ENCODE measurements at places on chromosomes 2 and 18.

DNA sequence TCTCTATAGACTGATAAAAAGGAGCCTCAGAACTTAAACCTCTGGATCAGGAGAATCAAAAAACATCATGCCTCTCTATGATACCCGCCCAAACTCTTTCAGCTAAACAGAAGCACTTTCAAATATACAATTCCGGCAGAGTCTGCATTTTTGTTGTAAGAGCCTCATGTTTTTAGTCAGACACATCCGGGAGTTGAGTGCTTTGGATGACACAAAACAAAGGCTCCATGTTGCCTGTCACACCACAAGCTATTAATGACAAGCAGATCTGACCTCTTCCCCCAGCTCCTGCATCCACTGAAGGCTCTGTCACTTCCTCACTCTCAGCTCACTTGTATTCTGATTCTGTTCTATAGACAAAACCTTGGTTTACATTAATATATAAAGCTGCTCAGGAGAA, 33.2 kb downstream of the SLC38A11 start:
- no peak for DNase-seq

DNA sequence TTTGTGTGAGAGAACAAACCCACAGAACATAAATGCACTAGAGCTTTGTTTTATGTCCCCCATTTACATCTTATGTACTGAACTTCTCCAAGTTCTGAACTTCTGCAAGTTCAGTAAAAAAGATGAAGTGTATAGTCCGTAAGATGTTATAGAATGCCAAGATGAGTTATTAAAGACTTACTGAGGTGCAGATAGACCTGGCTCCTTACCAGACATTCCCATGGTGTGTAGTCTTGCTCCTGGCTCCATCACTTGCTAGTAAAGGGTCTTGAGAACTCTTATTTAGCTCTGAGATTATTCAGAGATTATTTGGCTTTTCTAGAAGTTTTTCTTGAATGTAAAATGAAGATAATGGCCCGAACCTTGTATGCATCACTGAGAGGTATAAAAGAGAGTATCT, 16.8 kb downstream of the GULP1 start:
- DNase-seq, result no peak

DNA sequence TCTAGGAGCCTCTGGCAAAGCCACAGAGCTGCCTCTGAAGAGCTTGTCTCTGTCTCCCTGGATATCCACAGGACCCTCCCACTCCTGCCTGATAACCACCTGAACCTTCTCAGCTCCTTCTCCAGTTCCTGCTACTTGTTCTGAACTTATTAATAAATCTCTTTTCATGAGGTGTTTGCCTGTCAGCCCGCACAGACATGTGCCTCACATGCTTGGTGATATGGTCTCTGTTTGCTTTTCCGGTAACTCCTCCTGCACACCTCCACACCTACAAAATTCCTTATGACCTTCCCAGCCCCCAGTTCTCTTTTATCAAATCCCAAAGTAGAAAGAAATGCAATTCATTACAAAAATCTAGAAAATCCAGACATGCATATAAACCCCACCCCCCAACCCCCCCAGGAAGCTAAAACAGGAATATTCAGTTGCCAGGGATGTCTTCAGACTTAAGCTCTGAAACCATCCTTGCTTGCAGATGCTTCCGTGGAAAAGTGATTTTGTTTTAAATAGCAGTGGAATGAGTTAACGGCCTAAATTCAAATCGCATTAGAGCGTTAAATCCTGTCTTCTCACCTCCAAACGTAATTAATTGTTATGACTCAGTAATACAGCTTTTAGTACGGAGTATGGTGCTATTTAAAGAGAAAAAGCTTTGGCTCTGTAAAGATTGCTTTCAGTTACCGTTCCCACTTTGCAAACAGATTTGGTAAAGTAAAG, 2.1 kb upstream of the PID1 start:
- no peak for DNase-seq

DNA sequence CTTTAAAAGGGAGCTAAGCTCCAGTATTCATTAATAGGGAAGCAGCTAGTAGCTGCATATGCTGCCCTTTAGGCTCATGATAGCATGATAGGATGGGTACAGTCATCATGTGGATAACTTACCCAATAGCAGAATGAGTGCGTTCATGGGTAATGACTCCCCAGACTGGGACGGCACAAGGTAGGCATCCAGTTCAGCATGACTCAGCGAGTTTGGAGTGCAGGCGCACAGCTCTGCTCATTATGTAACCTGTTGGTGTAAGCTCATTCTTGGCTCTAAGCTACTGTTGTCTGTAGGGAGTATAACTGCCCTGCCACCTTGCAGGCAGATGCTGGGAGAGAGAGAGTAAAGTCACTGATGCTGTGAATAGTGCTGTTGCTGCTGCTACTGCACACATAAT, 209.2 kb upstream of the SYT4 start:
- DNase-seq, result no peak

DNA sequence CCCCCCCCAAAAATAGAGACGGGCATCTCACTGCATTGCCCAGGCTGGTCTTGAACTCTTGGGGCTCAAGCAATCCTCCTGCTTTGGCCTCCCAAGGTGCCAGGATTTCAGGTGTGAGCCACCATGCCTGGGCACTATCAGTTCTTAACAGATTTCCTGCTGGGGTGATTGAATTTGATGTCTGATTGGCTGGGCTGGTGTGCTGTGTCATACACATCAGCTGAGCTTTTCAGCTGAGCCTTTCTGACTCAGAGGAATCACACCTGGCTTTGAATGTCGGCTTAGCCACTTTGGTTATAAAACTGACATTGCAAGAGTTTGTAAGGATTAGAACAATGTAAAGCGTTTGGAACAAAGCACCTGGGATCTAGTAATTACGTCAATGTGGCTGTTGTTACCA, 18.9 kb downstream of the NCAPH start:
- no peak for DNase-seq

- DNase-seq, result peak; percentile 16
These were observed 36.8 kb upstream of the GPD2 start for GRCh38 chr2:156399224-156399949.

DNA sequence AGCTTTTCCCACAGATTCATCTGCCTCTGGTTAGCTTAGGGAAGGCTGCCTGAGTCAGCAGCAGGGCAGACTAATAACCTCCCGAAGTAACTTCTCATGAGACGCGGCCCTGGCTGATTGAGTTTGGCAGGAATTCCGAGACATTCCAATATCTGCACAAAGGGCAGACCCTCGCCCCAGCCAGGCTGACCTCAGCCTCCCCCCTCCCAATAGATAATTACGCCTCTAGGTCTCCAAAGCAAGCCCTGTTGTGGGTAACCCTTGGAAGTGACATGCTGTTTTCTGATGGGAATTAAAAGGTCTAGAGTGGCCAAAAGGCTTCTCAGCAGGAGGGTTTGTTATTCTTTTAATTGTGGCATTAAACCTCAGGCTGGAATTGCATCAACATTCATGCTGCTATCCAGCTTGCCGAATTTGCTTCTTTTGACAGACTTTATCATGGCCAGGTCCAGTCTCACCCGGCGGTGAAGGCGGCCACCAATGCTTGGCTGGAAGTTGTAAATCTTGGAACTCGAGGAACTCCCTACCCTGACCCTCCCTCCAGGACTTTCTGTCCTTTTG, 98.0 kb upstream of the SLC14A2 start:
- no peak for DNase-seq

- DNase-seq, result no peak
These were observed 40.0 kb upstream of the INPP4A start for GRCh38 chr2:98404556-98405250.

- no peak for DNase-seq
These were observed 37.1 kb downstream of the ICOS start for GRCh38 chr2:203973676-203974075.

DNA sequence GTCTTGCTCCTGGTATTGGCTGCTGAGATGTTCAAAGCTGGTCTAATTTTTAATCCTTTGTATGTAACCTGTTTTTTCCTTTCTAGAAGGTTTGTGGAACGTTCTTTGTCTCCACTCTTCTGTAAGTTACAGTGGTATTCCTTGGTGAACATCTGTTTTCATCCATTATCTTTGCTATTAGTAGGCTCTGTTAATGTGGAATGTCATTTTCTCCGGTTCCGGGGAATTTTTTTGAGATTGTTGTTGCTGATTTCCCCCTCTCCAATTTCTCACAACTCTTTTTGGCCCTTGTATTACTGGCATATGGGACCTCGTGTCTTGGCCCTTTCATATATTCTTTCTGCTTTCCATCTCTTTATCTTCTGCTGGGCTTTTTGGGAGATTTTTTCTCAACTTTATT, 63.4 kb downstream of the LCLAT1 start:
- no peak for DNase-seq

DNA sequence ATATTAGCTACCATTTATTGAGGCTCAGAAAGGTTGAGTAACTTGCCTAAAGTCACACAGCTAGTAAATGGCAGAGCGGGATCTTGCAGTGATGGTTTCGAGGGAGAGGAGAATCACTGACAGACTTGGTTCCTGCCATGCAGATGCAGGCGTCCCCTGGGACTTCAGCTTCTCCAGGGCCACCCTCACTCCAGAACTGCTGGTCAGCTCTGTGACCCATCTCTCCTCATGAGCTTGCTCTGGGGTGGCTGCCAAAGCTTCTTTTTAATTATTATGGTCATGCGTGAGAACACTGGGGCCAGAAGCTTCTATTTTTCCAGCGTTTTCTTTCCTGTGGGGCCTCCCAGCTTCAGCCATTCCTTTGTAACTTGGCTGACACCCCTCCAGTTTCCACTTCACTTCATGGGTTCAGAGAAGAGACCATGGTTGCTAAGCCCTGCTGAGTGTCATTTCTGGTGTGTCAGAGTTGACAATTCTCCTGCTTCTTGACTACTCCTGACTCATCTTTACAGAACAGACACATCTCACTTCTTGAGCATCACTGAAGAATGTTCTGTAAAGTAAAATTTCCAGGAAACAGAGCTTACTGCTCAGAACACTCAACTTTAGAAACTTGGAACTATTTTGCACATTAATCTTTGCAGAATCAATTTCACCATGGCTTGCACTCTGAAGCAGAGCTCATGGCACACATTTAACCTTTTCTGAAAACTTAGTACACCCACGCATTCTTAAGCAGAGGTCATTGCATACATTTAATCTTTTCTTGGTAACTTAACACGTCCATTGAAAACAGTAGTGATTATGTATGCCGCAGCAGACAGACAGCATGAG, 70.4 kb downstream of the IL1R2 start:
- no peak for DNase-seq

DNA sequence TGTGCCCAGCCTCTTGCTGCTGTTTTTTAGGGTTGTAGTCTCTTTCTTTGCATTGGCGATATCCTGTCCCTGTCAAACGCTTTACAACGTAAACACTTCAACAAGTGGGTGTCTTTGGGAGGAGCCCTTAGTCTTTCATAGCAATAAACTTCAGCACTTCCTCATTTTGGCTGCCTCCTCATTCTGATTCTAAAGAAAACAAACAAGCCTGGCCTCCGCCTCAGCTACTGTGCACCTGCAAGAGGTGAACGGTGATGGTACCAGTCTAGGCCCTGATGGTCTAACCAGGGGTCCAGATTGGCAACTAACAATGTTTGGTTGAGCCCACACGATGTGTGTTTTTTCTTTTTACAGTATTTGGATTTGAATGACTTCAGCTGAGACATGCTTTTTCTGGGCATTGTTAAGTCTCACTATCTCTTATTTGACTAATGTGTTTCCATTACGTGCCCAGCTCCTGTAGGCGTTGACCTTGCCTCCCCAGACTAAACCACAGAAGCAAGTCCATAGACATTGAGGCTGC, 53.2 kb upstream of the CUL3 start:
- no peak for DNase-seq

DNA sequence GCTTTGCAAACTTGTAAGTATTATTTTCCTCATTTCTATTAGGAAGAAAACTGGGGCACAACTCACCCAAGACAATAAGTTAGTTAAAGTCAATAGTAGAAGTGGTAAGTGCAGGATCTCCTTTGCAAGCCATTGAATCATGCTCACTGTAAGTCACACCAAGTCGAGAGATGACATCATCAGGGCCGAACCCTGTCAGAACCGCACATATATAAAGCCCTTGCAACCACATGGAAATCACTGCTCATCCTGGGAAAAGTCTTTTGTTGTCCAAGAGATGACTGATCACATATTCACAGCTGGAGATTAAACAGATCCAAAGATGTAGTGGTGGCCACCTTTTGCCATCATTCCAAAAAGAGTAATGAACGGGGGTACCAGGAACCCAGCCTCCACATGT, 484.8 kb upstream of the ID2 start:
- DNase-seq, result no peak

DNA sequence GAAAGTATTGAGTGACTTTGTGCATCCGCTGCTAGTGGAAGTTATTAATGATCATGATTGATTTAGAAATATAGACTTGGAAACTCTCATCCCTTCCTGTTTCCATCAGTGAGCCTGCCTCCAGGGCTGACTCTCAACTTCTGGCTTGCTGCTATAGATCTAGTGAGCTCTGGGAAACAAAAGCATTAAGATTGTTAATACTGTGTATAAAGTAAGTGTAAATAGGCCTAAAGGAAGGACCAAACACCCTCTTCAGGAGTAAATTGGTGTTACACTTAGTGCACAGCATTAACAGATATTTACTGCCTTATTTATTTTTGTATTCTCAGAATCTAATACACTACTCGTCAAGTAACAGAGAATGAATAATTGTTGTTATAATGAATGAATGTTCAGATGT, 285.6 kb downstream of the THSD7B start:
- peak; percentile 7 for DNase-seq

DNA sequence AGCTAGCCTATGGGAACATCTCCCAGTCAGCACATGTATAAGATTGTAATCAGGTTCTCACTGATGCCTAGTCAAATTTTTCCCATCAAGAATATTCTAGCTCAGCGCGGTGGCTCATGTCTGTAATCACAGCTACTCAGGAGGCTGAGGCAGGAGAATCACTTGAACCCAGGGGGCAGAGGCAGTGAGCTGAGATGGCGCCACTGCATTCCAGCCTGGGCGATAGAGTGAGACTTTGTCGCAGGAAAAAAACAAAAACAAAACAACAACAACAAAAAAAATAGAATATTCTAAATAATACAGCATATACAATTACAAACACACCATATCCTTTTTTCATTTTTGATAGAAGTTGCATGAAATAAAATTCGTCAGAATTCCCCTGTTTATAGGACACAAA, 67.5 kb upstream of the MYCN start:
- DNase-seq, result no peak

DNA sequence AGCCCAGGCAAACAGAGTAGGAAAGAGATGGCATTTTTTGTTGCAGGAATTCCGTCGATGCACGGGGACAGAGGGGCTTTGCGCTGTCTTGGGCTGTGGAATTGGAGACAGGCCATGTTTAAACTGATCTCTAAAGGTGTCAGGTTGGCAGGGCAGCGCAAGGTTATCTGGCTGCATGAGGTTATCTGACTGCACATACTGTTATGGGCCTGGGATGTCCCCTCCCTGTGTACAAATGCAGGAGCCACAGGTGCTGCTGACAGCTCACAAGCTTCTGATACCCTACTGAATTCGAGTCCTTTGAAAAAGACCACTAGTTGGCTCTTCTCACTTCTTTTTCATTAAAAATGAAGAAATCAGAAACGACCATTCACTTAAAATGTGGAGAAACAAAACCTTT, 255.4 kb downstream of the PLCL1 start:
- DNase-seq, result no peak

GRCh38 chr18:79507076-79507545, 111.4 kb downstream of the NFATC1 start:
- DNase-seq, result peak; percentile 29

GRCh38 chr2:223725494-223725893, 111.9 kb downstream of the AP1S3 start:
- peak; percentile 72 for DNase-seq

- no peak for DNase-seq
These were observed 203.2 kb downstream of the DLGAP1 start for GRCh38 chr18:4251873-4252272.

- peak; percentile 94 for DNase-seq
These were observed at the start of gene ABHD1 for GRCh38 chr2:27123302-27124150. Gene ABHD1, plus strand, starts transcription at chr2:27123815. Its CDS starts 134 bp downstream, at chr2:27123949.

All from SK-N-SH (cell line).